Spinal cord (tissue), 10 donors: ENCODE measurements at places on chromosomes 11 and 22.
A peak's percentile ranks its signal among the peaks of the same experiment; 100 is the strongest.

DNA sequence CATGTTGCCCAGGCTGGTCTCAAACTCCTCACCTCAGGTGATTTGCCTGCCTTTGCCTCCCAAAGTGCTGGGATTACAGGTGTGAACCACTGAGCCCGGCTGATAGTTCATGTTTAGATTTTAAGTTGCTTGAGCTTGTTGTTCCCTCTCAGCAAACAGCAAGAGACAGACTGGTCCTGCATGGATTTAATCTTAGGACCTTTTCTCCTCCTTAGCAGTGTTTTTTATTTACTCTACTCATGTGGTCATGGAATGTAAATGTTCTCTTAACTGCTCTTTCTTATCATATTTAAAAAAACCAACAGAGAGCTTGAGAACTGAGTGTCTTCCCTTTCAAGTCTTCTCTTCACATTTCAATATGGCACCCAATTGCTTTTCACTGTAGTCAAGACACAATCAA, 22.7 kb upstream of the PRDM10 start:
- no peak for DNase-seq

GRCh38 chr11:19625438-19625837, 87.2 kb upstream of the NAV2 start:
- no peak for DNase-seq

GRCh38 chr11:2208691-2209369, 37.2 kb upstream of the TH start:
- DNase-seq: no peak

GRCh38 chr22:24037851-24038765, 27.0 kb downstream of the CABIN1 start:
- no peak for DNase-seq

DNA sequence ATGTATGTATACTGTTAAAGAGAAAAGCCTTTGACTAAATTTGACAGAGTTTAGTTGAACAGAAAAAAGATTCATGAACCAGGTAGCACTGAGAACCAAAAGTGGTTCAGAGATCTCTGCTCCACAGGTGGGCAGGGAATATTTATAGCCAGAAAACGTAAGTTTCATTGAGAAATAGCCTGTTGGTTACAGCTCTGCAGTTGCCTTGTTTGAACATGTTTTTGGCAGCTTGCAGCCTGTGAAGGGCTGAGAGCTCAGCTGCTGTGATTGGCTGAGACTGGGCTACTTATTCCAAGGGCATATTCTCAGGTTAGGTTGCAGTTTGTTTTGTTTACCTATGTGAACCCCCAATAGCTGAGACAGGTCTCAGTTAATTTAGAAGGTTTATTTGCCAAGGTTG, 13.5 kb upstream of the ZNF74 start:
- DNase-seq: no peak

- DNase-seq: peak; percentile 48
Observed at GRCh38 chr11:120056301-120057027, 81.4 kb downstream of the TRIM29 start.

DNA sequence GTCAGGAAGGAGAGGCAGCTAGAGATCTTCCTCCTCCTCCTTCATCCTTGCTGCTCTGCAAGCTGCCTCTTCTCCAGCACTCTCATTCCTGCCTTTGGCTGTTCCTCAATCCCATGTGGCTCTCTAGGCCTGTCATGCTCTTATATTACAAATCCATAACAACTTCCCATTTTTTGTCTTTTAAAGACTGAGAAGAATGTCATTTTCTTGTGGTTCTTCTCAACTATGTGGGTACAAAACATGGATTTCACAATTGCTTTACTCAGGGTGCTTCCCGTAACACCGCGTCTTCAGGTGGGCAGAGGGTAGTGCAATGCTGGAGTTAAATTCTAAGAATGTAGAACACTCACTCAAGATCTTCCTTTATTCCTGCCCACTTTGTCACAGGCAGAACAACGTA, 6.8 kb upstream of the CAT start:
- no peak for DNase-seq

GRCh38 chr11:113644605-113645004, 61.5 kb downstream of the TMPRSS5 start:
- no peak for DNase-seq

- no peak for DNase-seq
Observed at GRCh38 chr11:2933375-2934020, 4.3 kb upstream of the PHLDA2 start.

GRCh38 chr22:45552017-45552411, 49.3 kb downstream of the FBLN1 start:
- DNase-seq: no peak

- no peak for DNase-seq
Observed at GRCh38 chr11:96272529-96273222, 70.3 kb downstream of the MAML2 start.

DNA sequence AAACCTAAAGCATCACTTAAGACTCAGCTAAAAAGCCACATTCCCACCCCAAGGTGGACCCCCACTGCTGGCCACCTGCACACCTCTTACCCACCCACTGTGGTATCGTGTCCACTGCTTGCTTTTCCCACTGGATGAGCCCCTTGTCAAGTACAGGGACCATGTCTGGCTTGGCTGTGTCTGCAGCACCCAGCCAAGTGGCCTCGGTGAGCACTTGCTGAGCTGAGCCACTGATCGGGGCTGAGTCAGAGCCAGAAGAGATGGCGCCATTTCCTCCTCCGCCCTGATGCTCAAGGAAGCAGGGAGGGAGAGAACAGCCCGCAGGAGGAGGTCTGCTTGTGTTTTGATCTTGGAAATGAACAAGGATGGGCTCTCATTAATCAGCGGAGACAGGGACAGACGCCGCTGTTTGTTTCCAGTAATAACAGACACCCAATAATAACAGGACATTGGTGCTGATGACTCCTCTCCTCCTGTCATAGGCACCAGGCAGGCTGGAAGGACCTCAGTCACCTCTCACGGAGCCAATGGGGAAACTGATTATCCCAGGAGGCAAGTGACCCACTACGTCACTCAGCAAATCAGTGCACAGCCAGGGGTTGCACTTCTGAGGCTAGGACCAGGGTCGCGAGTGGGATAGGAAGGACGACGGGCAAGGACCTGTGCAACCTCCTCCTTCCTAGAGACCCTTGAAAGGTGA, 85.2 kb upstream of the RTL6 start:
- no peak for DNase-seq

DNA sequence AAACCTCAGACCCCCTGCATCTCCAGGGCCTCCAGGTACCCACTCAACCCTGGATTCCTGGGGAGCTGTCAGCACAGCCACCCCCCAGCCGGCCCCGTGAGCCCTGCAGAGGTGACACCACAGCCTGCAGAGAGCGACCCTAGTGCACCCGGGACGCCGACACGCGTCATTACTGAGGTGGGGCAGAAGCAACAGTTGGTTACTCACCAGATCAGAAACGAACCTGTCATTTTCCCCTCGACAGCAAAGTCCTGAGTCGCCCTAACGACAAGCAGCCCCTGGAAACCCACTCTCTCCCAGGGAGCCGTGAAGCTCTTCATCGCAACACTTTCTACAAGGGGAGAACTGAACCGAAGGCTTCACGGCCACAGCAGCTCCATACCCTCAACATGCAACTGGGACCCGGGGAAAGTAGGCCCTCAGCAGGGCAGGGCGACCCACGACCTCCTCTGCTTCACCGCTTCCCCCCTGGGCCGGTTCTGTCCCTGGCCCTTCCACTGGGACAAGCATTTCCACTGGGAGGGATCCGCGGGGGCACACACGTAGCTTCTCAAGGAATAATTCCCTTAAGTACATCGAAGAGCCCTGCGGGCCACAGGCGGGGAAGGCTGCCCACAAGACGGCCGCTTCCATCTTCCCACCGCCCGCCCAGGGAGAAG, 1.6 kb downstream of the BRD1 start:
- no peak for DNase-seq

DNA sequence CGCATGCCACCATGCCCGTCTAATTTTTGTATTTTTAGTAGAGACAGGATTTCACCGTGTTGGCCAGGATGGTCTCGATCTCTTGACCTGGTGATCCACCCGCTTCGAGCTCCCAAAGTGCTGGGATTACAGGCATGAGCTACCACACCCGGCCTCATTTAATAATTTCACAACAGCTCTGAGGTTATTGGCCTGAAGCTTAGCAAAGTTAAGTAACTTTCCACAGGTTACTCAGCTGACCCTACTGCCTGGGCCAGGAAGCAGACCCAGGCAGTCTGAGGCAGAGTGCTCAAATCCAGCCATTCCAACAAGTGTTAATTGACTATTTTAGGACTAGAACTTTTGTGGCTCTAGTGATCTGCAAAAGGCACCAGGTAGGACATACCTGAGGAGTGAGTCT, 52.2 kb upstream of the L3MBTL2 start:
- no peak for DNase-seq

DNA sequence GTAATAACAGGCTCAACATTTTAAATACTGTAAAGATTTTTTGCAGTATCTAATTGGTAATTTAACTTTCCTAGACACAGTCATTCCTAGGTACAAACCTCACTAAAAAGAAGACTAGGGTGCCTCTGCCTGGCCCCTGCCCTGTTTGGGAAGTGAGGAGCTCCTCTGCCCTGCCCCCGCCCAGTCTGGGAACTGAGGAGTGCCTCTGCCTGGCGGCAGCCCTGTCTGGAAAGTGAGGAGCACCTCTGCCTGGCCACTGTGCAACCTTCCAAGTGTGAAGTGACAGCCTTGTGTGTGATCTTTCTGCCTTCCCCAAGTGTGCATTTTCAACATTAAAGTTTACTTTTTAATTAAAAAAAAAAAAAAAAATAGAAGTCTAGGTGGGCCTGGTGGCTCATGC, 4.2 kb downstream of the CHORDC1 start:
- DNase-seq: no peak

GRCh38 chr11:48005136-48005535, 24.8 kb downstream of the PTPRJ start:
- DNase-seq: no peak

DNA sequence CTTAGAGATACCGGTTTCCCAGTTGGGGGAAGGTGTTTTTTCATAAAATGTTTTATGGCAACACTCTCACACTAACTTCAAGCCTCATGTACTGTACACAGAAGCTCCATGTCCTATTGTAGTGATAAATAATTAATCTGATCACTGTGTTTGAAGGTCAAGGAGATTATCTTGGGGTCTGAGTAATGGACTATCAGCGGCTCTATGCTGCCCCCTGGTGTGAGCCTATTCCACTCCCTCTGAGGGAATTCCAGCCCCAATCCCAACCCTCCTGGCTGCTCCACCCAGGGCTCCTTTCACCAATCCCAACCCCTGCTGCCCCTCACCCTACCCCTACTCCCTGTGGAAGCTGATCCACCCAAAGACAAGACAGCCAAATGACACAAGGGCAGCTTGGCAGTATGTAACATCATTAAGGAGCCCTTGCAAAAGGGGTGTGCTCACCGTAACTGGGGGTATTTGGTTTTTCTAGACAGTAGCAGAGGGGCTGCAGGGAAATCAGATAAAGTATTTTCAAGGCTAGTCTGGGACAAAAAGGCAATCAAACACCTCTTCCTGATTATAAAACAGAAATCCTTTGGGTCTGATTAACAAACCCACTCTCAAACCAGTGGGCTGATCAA, 22.3 kb downstream of the HPS4 start:
- DNase-seq: no peak

DNA sequence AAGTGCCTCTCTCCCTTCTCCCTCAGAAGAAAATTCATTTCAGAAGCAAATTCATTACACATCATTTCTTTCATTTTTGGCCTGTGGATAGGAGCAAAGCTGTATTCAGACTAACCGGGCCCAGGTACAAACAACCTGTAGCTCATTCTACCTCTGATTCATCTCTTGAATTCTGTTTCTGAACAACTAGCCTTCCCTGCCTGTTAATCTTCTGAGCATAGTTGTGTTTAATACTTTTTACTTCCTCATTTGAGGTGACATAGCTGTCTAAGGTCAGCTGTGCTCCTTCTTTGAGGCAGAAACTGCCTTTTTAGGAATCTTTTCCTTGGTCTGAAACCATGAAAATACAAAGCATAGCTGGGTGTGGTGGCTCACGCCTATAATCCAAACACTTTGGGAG, 12.6 kb upstream of the IL18BP start:
- no peak for DNase-seq

DNA sequence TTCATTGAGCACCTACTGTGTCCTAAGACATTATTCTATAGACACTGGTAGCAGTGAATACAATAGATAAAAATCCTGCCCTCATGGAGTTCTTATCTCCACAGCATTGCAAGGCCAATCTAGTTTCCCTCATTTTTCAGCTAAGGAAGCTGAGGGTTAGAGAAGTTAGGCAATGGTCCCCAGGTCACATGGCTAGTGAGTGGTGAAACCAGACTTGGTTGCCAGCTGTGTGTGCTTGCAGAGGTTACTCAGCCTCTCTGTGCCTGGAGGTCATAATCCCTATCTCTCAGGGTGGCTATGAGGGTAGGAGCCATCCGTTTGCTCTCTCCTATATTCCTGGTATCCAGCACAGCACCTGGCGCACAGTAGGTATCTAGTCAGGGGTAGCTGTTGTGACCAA, 147.7 kb upstream of the SEZ6L start:
- DNase-seq: no peak

DNA sequence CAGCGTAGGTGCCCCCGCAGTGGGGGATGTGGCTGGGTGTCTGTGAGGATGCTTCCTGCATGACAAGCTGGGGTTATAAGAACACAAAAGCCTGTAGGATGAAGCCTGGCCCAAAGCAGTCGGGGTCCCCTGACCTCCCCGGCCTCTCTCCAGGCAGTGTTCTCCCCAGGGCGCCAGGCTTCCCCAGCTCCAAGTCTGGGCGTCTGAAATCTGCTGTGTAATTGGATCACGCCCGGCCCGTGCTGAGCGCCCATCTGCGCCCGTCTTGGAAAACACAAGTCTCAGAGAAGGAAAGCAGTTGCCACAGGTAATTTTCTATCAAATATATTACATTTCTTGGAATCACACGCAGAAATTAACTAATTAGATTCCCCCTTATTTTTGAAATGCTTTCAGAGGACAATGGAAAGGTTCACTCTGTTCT, 233.3 kb downstream of the CTTN start:
- DNase-seq: no peak

DNA sequence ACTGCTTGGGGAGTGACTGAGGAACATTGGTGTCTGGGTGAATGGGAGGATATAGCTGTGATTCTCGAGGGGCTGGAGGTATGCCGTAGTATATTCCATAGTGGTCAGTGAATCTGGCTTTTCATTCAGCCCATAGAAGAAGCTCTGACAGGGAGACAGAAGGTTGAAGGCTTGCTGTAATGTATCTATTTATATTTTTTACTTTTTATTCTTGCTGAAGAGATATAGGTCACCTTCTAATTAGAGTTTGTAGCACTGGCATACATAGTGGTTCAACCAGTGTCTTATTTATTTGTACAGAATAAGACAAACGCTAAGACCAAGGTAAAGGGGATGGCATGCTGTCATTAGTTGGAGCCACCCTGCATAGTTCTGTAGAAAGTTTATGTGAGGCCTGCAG, 10.0 kb downstream of the TRIM44 start:
- DNase-seq: no peak

DNA sequence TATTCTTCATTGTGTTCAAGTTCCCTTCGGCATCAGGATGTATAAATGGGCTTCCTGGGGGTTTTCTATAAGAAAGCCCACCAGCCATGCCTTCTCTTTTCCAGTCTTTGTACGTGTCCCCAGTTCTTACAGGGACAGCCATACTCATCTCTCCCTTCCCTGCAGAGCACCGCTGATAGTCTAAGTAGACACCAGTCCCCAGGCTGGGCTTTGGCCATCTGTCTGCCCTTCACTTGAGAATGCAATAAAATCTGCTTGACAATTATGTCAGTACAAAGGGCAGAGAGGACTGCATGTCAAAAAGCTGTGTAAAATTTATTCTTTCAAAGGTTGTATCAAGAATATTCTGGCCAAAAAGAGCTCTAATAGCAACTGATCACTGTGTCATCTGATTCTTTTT, 27.3 kb downstream of the NTM start:
- no peak for DNase-seq

- DNase-seq: no peak
Observed at GRCh38 chr22:36470994-36471331, 10.5 kb downstream of the TXN2 start.

GRCh38 chr11:2553886-2554285, 109.1 kb downstream of the KCNQ1 start:
- DNase-seq: no peak
